ENCODE measurements at places on chromosomes 7 and 10.

GRCh38 chr7:11584406-11585031, 247.5 kb downstream of the THSD7A start:
- no peak for DNase-seq

GRCh38 chr10:44384601-44385025, 284 bp downstream of the CXCL12 start:
- no peak for DNase-seq

DNA sequence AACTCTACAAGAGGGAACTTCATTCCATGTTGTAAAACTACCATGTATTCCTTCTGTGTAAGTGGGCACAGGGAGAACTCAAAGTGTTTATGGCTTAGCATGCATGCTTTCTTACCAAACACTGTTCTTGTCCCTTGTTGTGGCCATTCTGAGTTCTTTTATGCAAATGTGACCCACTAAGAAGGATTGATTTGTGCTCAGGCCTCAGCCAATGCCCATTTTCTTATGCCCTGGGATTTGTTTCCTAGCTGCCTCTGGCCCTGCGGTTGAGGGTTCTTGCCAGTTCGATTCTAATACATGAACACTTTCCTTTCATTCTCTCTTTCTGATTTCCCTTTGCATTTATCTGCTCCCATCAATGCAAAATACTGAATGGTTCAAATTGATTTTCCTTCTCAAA, 316.7 kb downstream of the NRG3 start:
- no peak for DNase-seq

DNA sequence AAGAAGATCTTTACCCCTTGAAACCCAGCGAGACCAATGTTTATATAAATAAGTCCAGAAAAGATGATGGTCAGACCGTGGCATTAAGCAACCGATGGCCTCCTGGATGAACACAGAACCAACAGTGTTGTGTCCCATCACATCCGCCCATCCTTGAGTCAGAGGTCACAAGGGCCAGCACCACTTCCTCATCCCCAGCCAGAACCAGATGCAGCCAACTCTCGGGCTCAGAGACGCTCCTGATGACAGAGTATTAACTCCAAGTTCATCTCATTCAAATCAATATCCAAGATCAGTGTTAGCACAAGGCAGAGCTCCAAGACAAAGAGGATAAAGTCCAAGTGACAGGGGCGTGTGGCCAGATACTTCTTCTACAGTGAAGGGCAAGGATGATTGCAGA, 63.5 kb downstream of the FAM53B start:
- DNase-seq, result no peak

Data from stimulated activated CD4-positive, alpha-beta T cell treated with anti-CD3 and anti-CD28 coated beads, Interleukin-12 subunit alpha, Interleukin-12 subunit beta, amount 100 ng/mL, for 48 hours (primary cell).